ENCODE measurements at places on chromosomes 3 and 15.

GRCh38 chr3:175002732-175003143 is 143.6 kb downstream of the NAALADL2 start:
- peak; percentile 81 for DNase-seq

- no peak for DNase-seq
Observed at GRCh38 chr15:49185473-49185872, 15.4 kb downstream of the GALK2 start.

DNA sequence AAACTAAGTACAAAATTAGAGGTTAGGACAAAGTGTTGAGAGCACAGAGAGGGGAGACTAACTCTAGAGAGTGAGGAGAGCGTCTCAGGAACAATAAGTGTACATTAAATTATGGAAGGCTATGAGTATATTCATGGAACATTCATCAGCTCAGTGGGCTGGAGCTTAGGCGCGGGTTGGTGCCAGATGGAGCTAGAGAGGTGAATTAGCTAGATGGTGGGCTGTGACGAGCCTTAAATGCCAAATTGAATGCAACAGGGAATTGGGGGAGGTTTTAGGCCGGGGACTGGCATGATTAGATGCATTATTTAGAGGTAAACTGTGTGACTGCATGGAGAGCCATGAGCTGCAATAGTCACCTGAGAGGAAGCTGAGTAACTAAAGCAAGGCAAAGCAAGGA is 97.1 kb downstream of the TMEM108 start:
- no peak for DNase-seq

DNA sequence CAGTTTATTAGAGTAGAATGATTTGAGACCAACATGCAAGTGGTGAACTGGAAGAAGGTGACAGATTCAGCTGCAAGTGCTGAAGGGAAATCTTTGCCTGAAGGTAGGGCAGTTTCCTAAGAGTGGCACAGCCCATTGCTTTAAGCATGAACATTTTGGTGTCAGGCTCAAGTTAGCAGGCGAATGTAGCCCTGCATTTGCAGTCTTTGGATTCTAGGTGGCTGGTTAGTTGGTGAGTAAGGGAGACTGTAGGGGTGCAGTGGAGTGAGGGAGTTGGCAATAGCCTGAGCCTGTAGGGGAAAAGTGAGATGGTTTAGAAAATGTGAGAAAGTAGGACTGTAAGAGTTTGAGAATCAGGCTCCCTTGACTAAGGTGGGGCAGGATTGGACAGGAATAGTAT is 29.7 kb downstream of the UBE2E2 start:
- DNase-seq: no peak

DNA sequence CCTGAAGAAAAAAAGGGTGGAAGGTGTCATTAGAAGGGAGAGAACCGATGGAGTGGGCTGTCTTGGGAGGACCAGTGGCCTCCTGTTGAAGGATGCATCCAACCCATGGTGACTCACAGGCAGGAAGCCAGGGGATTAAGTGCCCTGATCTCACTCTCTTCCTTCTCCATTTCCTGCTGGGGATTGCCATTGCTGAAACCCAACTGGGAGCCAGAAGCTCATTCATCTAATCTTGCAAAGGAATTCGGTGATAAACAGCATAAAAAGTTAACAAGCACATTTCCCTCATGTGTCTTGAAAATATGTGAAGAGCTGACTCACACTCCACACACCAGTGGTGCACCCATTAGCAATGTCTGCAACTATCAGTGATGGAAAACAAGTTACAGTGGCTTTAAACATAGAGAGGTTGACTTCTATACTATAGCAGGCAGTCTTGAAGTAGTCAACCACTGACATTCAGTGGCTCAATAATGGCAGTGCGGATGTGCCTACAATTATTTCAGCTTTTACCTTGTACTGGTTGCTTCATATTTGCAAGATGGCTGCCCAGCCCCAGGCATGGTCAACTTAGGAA is 12.8 kb upstream of the CSRNP1 start:
- DNase-seq: peak; percentile 82

DNA sequence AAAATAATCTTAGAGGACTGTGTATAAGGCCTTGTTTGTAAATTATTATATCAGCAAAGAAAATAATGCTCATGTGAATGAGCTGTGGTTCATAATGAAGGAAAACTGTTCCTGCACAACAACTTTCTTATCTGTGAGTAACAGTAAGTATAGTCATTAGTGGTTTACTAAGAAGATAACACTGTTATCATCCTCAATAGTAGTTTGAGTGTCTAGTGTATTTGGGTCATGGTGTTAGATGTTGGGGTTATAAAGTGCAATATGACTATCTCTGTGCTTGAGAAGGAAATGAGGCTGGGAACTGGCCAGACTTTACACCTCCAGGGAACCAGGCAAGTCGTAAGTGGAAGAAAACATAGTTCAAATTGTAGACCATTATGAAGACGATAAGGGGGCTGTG is 15.6 kb downstream of the VPS8 start:
- no peak for DNase-seq

- DNase-seq: no peak
Observed at GRCh38 chr3:196790636-196791035, 51.0 kb downstream of the PAK2 start.

DNA sequence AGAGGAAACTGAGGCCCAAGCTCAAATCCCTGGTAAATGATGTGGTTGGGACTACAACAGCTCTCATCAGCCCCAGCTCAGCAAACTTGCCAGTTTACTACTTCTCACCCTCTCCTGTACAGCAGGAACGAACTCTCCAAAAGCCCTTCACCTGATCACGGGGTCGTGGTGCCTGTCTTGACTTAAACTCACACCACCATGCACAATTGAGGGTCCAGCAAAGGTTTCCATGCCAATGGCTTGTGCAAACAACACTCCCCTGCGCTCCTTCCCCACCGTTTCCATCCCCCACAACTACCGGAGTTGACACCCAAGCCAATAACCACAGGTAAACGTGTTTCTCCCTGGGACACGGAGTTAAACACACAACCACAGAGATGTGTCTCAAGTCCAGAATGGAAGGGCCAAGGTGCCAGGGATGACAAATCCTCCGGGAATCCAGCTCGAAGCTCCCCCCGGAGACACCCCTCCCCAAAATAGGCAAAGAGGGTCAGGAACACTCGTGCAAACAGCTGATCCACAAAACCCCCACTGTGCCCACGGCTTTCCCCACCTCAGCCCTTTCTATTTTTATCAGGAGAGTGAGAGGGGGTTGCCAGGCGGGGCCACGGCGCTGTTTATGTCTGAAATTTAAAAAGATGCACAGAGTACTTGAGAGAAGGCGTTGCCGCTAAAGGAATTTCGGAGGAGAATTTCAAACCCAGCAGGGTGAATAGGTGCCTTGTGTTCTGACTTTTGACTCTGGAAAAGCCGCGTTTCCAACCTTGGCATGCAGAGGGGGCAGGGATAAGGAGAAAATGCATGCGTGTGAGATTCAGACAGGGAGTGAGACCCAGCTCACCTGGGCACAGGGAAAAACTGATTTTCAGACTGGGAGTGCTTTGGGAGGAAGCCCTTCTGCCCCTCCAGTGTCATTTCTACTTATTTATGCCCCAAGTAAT is 10.6 kb upstream of the ACAN start:
- DNase-seq: no peak

DNA sequence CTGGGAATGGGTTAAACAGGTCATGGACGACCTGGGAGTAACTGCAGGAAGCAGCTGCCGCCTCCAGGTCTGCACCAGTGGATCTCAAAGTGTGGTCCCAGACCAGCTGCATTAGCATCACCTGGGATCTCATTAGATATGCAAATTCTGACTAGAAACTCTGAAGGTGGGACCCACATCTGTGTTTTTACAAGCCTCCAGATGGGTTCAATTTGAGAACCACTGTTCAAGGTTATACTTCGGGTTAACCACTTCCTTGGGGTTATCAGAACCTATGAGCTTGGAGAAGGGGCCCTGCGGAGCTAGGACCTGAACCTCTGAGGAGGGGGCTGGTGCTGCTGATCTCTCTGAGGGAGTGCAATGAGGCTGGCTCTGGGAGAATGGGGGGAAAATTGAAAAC is 324.8 kb upstream of the CTDSPL start:
- no peak for DNase-seq

DNA sequence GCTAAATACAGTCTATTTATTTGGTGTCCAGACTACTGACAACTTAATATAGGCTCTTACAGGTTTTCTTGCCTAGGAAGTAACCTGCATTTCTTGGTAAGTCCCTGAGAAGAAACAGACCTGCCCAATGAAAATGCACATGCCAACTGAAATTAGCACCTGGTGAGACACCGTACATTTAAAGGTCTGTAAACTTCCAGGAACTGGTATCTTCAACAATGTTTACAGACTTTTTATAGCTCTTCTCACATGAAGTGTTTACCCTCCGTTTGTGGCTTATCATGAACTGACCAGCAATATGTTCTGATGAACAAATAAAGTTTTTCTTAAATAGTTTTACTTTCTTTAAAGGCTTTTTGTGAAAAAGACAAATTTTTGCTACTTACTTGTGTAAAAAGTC is 93.3 kb downstream of the PCCB start:
- no peak for DNase-seq

- no peak for DNase-seq
Observed at GRCh38 chr3:122365073-122365472, 18.0 kb downstream of the MIX23 start.

GRCh38 chr15:54550954-54551353 is 572.7 kb downstream of the UNC13C start:
- no peak for DNase-seq

DNA sequence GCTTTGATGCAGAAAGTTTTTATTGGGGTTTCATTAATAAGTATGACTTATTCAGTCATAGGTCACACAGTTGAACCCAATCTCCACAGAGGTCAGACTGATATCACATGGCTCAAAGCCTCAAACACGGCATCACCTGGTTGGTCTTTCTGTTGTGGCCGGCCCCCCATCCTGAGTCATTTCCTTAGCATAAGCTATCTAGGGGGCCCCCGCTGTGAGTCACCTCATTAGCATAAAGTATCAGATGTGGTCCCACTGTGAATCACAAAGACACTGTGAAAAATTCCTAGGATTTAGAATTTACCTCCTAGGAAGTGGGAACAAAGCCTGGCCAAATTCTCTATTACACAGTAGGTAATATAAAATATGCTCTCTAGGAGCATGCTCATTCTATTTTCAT is 502.2 kb downstream of the PYDC2 start:
- DNase-seq: peak; percentile 23

DNA sequence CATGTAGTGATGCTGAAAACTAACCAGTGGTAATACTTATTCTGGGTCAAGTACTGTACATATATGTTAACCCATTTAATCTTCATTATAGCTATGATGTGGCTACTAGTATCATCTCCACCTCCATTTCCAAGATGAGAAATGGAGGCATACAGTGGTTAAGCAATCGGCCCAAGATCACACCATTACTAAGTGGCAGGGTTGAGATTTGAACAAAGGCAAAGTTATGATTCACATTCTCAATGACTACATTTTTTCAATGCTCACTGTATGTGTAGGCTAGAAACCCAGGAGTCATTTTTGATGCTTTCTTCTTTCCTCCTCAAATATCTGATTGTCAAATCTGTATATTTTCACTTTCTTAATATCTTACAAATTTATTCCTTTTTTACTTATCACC is 30.2 kb downstream of the ABI3BP start:
- no peak for DNase-seq

- DNase-seq: no peak
Observed at GRCh38 chr3:123153125-123154019, 48.4 kb upstream of the SEC22A start.

- DNase-seq: no peak
Observed at GRCh38 chr15:73677733-73678132, 6.5 kb upstream of the CD276 start.

DNA sequence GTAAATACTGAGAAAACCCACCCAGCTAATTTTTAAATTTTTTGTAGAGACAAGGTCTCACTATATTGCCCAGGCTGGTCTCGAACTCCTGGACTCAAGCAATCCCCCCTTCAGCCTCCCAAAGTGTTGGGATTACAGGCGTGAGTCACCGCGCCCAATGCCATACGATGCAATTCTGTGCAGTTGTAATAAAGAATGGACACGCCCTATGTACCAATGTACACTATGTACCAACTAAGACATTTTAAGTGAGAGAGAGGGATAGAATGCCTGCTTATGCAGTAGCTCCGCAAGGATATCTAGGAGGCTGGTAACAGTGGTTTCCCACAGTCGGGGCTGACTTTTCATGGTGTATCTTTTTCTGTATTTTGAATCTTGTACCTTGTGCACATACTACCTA is 14.6 kb downstream of the ZNF710 start:
- DNase-seq: no peak

- DNase-seq: no peak
Observed at GRCh38 chr3:55305696-55306485, 181.2 kb downstream of the WNT5A start.

DNA sequence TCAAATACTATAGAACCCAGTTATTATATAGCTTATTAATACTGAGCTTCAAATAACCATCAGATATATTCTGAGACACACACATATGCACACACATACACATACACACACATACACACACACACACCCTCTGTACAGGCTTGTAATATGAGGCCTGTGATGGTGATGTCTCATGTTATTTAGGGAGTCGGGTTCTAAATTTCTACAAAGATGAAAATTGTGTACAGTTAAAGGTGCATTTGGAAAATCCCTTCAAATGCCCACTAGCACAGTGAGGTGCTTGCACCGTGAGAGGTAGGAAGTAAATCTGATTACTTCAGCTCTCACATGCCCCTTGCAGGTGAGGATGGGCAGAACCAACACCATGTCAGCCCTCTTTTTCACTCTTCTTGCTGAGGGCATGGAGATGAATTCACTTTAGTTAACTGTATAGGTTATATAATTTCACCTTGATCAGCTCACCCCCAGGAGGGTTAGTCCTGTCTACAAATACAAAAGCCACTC is 294.5 kb upstream of the PROK2 start:
- DNase-seq: no peak

DNA sequence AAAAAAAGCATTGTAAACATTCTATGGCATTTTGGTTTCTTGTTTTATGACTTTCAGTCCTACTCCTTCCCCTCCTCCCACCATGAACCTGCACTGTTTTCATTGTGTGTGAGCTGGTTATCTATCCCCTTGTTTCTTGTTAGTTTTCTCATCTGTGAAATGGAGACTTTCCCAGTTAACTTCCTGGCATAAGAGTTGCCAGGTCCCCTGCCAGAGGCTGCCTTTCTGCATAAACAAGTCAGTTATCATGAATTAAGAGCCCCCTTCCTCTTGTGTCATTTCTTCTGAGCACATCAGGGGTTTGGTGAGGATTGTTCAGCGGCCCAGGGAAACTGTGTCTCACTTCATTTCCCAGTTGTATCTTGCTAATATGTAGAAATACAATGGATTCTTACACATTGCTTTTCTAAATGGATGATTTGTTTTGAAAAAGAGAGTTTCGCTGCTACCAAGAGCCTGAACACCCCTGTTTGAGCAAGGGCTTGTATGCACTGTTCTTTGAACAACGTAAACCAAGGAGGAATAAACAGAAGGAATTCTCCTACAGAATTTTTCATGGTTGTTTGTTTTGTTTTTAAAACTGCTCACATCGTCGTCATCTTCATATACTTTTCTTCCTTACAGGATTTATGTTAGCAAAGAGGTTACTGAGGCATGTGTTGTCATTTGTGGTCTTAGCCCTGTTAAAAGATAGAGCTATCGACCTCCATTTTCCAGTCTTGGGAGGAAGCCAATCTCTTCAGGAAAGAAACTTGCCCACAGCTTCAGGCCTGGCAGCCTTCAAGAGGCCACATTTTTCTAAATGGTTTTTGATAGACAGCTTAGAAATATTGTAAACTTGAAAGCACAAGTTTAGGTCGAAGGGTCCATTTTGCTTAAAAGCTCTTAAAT is 144.6 kb upstream of the IL12A start:
- DNase-seq: no peak

Data from PC-3 (cell line).